ENCODE measurements at places on chromosomes 13 and 19.

DNA sequence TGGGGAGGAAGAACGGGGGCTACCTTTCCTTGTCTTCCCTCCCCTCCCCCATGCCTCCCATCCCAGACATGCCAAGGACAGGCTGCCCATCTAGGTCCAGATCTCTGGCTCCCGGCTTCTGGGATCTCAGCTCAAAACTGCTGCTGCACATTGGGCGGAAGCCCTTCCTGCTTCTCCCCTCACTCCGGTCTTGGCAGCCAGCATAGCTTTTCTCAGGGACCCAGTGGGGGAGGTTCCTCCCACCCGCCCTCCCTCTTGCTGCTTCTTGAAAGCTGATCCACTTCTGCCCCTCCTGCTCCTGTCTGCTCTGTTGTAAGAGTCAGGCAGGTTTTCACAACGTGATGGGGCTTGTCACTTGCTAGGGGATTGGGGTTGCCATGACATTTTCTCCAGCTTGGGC is 21.7 kb upstream of the RNF17 start:
- DNase-seq: no peak

DNA sequence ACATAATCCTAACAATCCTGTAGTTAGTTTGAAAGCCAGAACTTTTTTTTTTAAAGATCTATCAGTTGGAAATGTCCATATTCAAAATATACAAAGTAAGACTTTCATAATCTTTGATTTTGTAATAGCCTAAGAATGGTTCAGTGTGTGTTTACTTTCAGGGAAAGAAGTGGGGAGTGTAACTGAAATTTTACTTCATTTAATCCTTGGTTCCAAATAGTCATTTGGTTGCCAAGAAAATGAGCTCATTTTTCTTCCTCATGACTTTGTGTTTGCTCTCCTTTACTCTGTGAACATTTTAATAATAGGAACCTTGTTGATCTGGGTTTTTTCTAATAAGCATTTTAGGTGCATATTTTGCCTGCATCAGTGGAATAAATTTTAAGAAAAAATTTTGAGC is 278.8 kb downstream of the SLITRK6 start:
- no peak for DNase-seq

DNA sequence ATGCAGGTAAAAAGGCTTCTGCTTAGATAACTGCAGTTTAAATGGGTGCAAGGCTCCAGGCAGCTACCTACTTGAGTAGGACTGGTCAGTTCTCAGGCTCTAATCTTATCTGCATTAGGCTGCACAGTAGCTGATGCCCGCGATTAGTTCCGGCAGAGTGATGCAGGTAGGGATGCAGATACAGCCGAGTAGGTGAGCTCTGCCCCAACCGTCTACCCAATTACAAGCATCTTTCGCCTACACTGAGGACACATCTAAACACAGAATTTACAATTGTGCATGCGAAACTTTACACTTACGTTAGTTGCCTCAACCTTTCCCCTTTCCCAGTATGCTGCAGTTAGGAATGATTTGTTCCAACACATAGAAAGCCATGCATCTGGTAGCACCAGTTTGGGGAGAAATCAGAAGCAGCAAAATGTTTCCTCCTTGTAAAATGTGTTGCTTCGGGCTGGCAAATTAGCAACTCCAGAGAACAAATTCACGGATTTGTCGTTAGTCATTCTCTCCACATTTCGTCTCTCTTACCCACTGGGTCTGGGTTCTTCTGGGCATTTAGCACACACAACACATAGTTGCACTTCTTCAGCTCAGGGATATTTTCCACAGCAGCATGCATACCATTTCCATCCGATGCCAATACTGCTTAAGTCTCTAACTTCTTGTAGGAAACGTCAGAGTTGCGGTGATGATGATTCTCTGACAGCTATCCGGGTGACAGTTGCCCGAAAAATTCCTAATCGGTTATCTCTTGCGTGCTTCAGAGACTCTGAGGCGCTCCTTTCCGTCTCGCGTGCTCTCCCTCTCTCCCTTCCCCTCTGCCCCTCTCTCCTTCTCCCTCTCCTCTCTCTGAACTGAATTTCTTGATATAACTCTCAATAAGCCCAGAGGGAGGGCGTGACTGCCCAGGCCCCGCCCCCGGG is at the start of gene PCDH9:
Gene PCDH9 (minus strand): TSS at position 856 of the 923 bp plus-strand sequence. CDS start 1,896 bp downstream, outside the sequence.
- no peak for DNase-seq

GRCh38 chr13:72648513-72649065 is 78.8 kb downstream of the MZT1 start:
- no peak for DNase-seq

DNA sequence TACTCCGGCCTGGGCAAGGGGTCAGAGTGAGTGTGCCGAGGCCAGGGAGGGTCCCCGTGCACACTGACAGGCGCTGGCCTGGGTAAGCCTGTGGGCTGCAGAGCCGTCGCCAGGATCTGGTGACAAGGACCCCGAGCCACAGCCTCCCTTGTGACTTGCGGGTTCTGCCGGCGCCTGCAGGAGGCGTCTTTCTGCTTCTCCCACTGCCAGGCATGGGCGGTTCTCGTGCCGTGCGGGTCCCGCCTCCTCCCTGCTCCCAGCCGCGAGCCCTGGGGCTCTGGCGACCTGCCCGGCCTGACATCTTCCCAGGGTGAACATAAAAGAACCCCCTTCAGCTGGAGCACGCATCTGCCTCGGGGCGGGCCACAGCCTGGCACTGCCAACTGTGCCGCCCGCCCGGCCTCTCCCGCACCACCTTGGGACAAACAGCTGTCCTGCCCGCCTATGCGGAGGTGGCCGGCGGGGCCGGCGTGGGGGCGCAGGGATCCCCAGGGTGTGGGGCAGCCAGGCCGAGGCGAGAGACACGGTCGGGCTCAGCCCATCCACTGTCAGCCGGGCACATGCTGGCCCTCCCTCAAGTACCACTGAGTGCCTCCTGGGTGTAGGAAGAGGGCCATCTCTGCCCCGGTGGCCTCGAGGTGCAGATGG is 1.5 kb upstream of the HCN2 start:
- peak; percentile 62 for DNase-seq

- no peak for DNase-seq
Measured at GRCh38 chr19:4988770-4989251, 19.9 kb downstream of the KDM4B start.

- no peak for DNase-seq
Measured at GRCh38 chr13:92321174-92321573, 905.4 kb upstream of the GPC6 start.

DNA sequence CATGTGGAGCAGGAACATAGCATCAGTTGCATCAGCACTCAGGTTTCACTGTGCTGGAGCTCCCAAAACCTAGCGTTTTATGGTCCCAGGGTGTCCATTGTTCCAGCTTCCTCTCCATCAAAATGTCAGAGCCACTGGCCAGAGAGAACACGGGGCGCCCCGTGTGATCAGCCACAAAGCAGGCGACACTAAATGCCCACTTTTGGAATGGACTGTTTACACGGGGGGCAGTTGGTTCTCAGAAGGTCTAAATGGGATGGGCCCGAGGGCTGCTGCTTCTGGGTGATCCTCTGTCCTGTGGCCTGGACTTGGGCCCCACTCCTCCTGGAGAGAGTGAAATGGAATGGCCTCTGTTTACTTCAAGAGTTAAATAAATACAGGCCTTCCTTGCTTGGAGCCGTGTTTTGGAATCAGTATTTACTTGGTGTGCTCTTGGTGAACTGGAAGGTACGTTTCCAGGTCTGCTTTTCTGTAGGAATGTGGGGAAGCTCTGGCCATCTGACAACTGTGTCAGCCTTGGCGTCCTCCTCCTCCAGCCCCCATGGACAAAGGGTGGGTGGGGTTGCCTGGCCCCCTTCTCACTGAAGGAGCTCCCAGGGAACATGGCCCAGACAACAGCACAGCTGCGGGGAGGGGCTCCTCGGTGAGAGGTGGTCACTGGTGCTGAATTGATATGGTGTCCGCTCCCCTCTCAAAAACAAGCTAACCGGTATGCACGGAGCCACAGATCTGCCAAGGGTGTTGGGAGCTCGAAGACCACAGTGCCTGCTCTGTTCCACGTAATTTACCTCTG is 16.1 kb upstream of the MCF2L start:
- DNase-seq: no peak
